ENCODE measurements at places on chromosomes 5 and 9.

DNA sequence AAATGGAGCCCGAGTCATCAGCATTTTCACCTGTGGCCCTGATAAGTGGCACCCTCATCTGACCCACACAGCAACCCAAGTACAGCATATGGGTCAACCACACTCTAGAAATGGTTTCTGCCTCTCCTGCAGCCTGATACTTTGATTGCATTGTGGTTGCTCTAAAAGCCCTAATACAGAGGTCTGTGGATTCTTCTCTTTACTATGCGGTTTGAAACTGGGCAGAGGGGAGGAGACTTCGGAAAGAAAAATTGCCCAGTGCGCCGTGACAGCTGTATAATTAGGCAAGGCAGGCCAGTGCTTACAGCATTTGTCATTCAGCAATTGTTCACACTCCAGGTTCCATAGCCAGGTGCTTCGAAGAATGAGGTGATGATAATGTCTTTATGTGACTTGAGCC, 361.0 kb downstream of the NFIB start:
- DNase-seq = no peak

DNA sequence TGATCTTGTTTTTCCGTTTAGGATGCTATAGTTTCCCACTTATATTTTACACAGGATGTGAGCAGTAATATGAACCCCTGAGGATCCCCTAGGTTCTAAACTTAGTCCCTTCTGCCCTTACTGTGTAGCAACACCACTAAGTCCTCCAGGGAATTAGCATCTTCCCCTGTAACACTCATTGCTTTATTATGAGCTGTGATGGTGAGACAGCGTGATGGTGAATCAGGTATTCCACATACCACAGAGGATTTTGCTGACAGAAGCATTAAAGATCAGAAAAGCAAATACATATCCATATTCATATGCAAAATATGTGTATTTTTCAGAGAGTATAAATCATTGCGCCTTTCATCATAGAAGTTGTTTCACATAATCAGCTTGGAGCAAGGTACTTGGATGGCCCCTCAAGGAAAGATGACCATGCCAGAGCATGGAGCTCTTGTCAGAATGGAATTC, 317.0 kb downstream of the ICE1 start:
- no peak for DNase-seq

GRCh38 chr5:109692852-109693251, 3.1 kb downstream of the MAN2A1 start:
- no peak for DNase-seq

- DNase-seq = no peak
Observed at GRCh38 chr9:98078895-98079294, 22.4 kb downstream of the NANS start.

GRCh38 chr5:76401801-76402250, 1.3 kb upstream of the IQGAP2 start:
- no peak for DNase-seq

DNA sequence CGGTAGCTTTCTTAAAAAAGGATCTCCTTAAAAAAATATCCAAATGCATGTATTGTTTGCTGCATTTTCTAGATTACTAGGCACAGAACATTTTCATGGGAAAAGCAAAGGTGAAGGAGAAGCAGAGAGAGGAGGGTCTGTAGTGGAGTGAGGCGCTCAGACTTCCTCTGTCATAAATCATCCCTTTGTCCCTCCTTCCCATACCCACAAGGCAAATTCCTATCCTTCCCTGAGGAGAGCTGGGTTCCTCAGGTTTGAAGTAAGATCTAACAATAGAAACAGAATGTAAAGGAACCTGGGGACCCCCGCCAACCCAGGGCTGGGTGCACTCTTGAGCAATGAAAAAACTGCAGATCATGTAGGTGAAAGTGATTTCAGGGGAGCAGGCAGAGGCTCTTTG, 149.2 kb upstream of the ANKH start:
- DNase-seq = no peak

DNA sequence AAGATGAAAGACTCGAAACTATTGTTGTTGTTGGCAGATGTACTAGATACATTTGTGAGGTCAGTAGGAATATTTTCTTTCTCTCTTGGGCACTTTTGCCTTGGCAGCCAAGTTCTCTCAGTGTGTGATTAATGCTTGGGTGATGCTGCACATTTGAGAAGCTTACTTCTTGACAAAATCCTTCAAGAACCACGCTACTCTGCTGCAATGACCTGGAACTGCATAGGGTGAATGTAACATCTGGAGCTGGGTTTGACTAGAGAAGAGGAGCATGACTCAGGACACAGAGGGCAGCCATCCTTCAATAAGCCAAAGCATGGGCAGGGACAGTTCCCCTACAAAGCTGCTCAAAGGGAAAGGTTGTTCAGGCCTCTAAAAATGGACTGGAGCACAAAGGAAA, 75.5 kb upstream of the PUM3 start:
- no peak for DNase-seq

DNA sequence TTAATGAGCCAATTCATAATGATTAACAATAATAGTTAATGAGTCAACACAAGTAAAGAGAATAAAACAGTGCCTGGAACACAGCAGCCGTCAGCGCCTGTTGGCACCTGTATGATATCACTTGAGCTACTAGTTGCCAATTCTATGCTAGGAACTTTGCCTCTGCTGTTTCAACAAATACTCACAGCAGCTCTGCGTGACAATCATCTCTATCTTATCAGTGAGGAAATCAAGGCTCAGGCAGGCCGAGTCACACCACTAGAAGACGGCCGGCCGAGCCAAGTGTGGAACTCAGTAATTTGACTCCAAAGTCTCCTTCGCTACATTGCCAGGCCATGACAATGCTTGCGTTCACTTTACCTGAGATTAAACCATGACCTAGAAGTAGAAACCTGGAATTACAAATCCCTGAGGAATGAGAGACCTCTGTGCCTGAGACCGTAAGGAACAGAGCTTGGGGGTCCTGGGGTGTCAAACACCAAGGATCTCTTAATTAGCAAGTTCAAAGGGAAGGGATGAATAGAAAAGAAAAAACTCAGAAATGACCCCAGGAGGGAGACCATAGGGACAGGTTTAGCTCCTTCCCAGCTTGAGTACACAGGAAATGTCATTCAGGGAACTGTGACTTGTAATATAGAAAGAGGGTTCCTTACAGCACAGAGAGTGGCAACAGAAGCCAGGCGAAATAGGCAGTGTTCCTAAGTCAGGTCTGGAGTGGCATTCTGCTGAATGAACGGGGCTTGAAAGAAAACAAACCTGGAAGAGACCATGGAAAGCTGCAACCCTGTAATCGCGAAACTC, 109.1 kb downstream of the SUSD1 start:
- no peak for DNase-seq
